ENCODE measurements at places on chromosomes 2 and 18. TPM values are rescaled to one million over a fixed set of nuclear protein-coding genes. Genes with fewer than 3 reads are reported as not detected.

GRCh38 chr2:69683170-69683971, 39.8 kb upstream of the AAK1 start:
- H3K36me3 ChIP-seq = peaks cover 5% of the 10 kb centered on the region
- peak overlapping the region; percentile 86 for H3K27ac ChIP-seq
- DNase-seq = no peak
- peaks cover 2% of the 10 kb centered on the region for H3K27me3 ChIP-seq
- H3K4me3 ChIP-seq = peak overlapping the region; percentile 63

GRCh38 chr2:214156971-214157370, 253.9 kb upstream of the VWC2L start:
- H3K36me3 ChIP-seq = no peaks in the 10 kb centered on the region
- H3K4me1 ChIP-seq = no peaks in the 10 kb centered on the region
- H3K27ac ChIP-seq = no peak overlapping the region
- H3K27me3 ChIP-seq = no peaks in the 10 kb centered on the region
- no peak for DNase-seq

DNA sequence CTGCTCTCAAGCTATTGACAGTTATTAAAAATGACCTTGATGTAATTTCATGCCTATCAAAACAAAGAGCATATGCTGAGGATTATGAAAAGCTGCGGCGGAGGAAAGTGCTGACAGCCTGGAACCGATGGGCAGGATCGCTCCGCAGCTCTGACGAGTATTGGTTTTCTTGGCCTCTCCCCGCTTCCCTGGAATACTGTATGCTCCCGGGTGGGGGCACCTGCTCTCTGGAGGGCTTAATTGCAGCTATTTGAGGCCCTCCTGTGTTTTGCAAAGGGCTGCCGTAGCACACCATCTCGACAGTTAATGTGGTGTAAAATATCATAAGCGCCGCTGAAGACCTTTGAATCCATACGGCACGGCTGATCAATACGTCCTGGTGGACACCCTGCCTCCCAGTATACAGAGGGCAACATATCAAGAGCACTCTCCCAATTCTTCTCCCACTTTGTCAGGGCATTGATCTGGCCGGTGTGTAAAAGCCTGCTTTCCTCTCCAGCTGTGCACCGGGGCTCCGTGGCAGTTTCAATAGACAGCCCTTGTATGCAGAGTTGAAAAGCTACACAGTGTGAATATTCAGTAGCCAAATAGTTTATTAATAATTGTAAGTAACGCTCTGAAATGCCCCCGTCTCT, 662.4 kb downstream of the GALR1 start:
- no peaks in the 10 kb centered on the region for H3K27me3 ChIP-seq
- no peaks in the 10 kb centered on the region for H3K36me3 ChIP-seq
- no peaks in the 10 kb centered on the region for H3K4me1 ChIP-seq
- no peak for DNase-seq

DNA sequence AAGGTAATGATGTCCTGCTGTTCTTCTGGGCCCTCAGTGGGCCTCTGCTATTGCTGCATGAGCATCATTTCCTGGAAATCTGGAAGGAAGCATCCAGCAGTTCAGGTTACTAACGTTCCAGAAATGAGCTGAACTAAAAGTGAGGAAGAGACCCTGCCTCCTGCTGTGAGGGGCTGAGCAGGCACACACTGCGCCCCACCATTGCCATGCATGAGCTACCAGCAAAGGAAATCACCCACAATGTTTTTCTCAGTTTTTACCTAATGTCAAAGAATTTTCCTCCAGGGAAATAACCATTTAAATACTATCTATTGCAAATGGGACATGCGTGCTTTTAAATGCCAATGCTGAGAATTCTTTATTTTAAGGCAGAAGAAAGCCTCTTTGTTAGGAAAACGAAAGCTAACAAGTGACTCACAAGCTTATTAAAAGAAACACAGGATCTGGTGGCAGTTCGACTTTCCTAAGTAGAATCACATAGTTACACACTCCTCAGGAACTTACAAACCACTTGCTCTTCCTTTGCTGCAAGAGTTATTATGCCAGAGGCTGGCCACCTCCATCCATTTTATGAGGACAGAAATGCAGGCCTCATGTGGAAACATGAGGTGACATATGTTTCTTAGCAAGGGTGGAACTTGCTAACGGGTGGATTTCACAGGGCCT, 152.6 kb upstream of the TTC39C start:
- H3K27ac ChIP-seq = peak overlapping the region; percentile 71
- no peaks in the 10 kb centered on the region for H3K27me3 ChIP-seq
- peaks cover 46% of the 10 kb centered on the region for H3K4me1 ChIP-seq
- peaks cover 2% of the 10 kb centered on the region for H3K36me3 ChIP-seq

RGPD4 gene
- total RNA-seq = not detected

DNA sequence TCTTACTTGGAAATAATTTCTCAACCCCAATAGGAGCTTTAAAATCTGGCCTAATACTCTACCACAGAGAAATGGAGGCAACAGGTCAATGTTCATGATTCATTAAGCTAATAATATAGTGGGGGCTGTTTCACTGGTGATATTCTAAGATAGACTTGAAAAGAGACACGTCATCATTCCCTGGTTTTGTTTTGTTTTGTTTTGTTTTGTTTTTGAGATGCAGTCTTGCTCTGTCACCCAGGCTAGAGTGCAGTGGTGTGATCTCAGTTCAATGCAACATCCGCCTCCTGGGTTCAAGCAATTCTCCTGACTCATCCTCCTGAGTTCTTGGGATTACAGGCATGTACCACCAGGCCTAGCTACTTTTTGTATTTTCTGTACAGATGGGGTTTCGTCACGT, 37.5 kb upstream of the SOS1 start:
- DNase-seq = no peak
- peaks cover 4% of the 10 kb centered on the region for H3K36me3 ChIP-seq
- H3K4me3 ChIP-seq = no peak overlapping the region
- H3K27ac ChIP-seq = peak overlapping the region; percentile 25
- H3K4me1 ChIP-seq = peaks cover 5% of the 10 kb centered on the region

DNA sequence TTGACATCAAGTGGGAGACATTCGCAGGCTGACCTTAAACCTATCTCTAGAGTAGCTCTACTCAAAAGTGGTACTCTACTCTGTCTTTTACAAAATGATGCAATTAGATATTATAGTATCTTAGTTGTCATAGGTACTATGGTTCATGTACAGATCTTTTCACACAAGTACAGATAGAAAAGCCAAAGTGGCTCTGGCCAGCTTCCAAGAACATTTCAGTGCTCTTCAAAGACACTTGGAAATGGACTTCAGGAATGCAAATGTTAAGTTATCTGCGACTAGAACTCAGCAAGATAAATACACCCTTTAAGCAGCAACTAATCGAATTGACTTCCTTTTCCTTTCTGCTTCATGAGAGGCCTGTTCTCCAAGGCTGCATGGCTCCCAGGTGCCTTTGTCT, 718.7 kb upstream of the FAM98A start:
- no peaks in the 10 kb centered on the region for H3K36me3 ChIP-seq
- DNase-seq = no peak
- no peaks in the 10 kb centered on the region for H3K4me1 ChIP-seq
- no peaks in the 10 kb centered on the region for H3K27me3 ChIP-seq
- H3K4me3 ChIP-seq = no peak overlapping the region

GRCh38 chr2:69583321-69583833, 60.2 kb downstream of the AAK1 start:
- DNase-seq = peak; percentile 53
- peak overlapping the region; percentile 42 for H3K4me3 ChIP-seq
- no peak overlapping the region for H3K27ac ChIP-seq
- H3K27me3 ChIP-seq = no peaks in the 10 kb centered on the region
- H3K4me1 ChIP-seq = peaks cover 61% of the 10 kb centered on the region

DNA sequence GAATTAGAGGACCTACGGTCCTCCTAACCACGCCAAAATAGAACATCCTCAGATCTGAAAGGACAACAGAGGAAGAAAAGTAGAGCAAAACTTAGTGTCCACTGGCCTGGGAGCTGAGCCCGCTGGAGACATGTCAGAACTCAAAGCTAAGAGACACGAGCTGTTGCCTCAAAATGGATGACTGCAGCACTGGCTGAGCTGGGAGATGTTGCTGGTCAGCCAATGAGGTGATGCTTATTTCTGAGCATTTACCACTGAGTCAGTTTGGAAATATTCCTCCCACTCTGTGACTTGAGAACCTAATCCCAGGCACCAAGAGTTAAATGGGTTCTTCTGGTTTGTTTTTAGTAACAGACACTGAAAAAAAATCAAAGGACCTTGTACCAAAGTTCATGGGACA, 32.6 kb downstream of the FBXO15 start:
- no peak overlapping the region for H3K27ac ChIP-seq
- H3K36me3 ChIP-seq = no peaks in the 10 kb centered on the region
- H3K4me3 ChIP-seq = no peak overlapping the region
- no peaks in the 10 kb centered on the region for H3K27me3 ChIP-seq
- H3K4me1 ChIP-seq = peaks cover 8% of the 10 kb centered on the region

MRPL19 gene
- total RNA-seq = 70.6 TPM

CLASP1 gene
- 78.5 TPM for total RNA-seq

EPAS1 gene
- 16.2 TPM for total RNA-seq

ST8SIA5 gene
- not detected for total RNA-seq

CHST9 gene
- total RNA-seq = not detected

DNA sequence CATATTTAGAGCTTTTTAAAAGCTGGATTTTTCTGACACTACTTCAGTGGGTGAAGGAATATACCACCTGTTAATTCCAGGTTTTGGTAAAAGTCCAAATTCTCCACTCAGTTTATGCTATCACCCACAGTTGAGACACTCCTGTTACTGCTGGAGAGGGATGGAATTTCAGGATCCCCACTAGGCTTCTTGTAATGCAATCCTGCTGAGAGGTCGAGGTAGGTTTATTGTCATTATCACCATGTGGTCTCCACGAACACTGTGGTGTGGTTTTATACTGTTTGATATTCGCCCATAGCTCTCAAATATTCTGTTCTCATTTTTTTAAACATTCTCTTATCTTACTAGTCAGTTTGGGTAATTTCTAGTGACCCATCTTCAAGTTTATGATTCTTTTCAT, 167.9 kb downstream of the CCDC102B start:
- no peak for DNase-seq
- no peaks in the 10 kb centered on the region for H3K4me1 ChIP-seq
- H3K4me3 ChIP-seq = no peak overlapping the region
- H3K27ac ChIP-seq = no peak overlapping the region

GRCh38 chr18:46750626-46751025, 6.2 kb downstream of the ST8SIA5 start:
- H3K27ac ChIP-seq = no peak overlapping the region
- H3K27me3 ChIP-seq = peaks cover 47% of the 10 kb centered on the region
- no peak overlapping the region for H3K4me3 ChIP-seq
- peaks cover 7% of the 10 kb centered on the region for H3K4me1 ChIP-seq
- no peak for DNase-seq
- H3K36me3 ChIP-seq = no peaks in the 10 kb centered on the region

RAPGEF4 gene
- 0.37 TPM for total RNA-seq

AQP12A gene
- total RNA-seq = not detected

ASB18 gene
- not detected for total RNA-seq

GPR45 gene
- total RNA-seq = not detected

DNA sequence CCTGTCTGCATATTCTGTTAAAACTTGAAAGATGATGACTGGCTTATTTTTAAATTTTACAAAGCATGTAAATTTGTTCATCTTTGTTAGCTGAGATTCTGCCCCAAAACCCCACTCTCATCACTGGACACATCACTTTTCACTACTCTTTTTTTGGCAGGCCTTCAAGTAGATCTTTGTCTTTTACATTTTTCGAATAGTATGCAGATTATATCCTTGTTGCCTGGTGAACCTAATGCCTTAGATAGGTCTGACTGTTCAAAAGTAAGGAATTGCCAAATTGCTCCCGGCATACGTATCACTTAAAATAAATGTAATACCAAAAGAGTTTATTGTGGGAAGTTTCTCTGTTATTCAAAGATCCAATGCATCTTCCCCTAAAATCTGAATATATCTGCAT, 303.3 kb downstream of the XIRP2 start:
- no peak overlapping the region for H3K4me3 ChIP-seq
- no peak for DNase-seq
- H3K27ac ChIP-seq = no peak overlapping the region
- no peaks in the 10 kb centered on the region for H3K36me3 ChIP-seq
- H3K4me1 ChIP-seq = no peaks in the 10 kb centered on the region

TMEM178A gene
- total RNA-seq = not detected

- H3K27ac ChIP-seq = no peak overlapping the region
- H3K4me1 ChIP-seq = no peaks in the 10 kb centered on the region
- DNase-seq = no peak
These were observed 544.6 kb upstream of the ZEB2 start for GRCh38 chr2:145064511-145064910.

ZNF892 gene
- total RNA-seq = 4.7 TPM

HNRNPA3 gene
- total RNA-seq = 336 TPM

GRCh38 chr2:74835831-74836674, 2.1 kb downstream of the HK2 start:
- H3K36me3 ChIP-seq = peaks cover 44% of the 10 kb centered on the region
- H3K27me3 ChIP-seq = no peaks in the 10 kb centered on the region
- H3K4me3 ChIP-seq = peak overlapping the region; percentile 96
- peak overlapping the region; percentile 70 for H3K27ac ChIP-seq
- H3K4me1 ChIP-seq = peaks cover 64% of the 10 kb centered on the region
- DNase-seq = peak; percentile 73

DNA sequence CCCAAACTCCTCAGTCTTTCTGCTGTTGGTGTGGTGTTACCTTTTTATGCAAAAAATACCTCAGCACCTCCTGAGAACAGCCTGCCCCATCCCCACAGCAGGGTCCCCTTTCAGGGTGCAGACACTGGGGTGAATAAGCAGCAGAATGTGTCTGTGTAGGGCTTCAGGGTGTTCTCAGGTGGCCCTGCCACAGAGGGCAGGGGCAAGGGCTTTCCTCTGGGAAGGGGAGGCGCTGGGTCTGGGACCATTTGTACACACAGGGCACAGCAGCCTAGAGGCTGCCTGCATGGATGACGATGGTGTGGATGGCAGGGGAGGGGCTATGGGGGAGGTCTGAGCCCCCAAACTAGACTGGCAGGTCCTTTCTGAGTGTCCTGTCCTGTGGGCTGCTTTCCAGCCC, 2.6 kb downstream of the HAAO start:
- no peak overlapping the region for H3K27ac ChIP-seq
- no peak overlapping the region for H3K4me3 ChIP-seq
- peaks cover 42% of the 10 kb centered on the region for H3K27me3 ChIP-seq
- DNase-seq = no peak
- H3K4me1 ChIP-seq = peaks cover 17% of the 10 kb centered on the region
